ENCODE measurements at places on chromosomes 11 and 22. TPM values are rescaled to one million over a fixed set of nuclear protein-coding genes. Genes with fewer than 3 reads are reported as not detected.

DNA sequence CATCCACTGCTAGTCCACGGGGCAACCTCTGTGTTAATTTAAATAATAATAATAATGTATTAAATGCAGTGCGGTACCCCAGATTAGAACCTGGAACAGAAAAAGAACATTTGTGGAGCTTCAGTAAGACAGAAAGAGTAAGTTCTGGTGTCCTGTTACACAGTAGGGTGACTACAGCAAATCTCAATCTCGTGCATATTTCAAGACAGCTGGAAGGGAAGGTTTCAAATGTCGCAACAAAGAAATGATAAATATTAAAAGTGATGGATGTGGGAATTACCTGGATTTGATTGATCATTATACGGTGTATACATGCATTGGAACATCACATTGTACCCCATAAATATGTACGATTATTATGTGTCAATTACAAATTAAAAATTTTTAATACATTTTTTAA lies 1.7 kb upstream of the RAC2 start:
- DNase-seq = no peak

GRCh38 chr11:33379947-33380346 lies 122.8 kb downstream of the HIPK3 start:
- no peak for DNase-seq

- no peak for DNase-seq
Observed at GRCh38 chr11:44840521-44841251, 110.0 kb downstream of the TP53I11 start.

- DNase-seq = no peak
Observed at GRCh38 chr11:116813781-116814471, 9.2 kb downstream of the APOA4 start.

DNA sequence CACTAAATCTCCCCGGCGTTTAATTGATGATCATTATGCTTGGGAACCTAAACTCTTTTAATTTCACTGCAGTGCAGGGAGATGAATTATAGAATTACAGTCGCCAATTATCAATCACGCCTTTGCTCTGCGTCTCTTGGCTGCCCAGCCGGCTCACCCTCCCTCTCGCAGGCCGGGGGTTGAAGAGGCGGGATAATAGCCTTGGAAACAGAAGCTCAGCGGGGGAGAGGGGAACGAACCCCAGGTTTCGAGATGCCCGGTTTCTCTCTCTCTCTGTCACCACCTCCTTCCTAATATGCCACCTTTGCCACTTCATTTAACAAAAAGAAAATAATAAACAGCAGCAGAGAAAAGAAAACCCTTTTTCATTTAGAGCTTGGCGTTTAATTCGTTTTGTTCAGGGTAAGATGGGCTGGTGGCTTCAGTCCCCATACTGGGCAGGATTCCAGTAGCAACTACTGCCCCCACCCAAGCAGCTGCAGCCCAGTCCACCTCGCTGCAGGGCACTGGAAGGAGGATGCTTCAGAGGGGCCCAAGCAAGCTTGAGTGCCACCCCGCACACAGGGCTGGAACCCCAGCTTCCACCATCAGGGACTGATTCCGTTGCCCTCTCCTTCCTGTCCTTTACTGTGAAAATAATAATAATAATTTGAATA lies 271.7 kb downstream of the BUD13 start:
- DNase-seq = no peak

Gene POLR3H
- 50.5 TPM for total RNA-seq
